ENCODE measurements at places on chromosomes 6 and 20.

DNA sequence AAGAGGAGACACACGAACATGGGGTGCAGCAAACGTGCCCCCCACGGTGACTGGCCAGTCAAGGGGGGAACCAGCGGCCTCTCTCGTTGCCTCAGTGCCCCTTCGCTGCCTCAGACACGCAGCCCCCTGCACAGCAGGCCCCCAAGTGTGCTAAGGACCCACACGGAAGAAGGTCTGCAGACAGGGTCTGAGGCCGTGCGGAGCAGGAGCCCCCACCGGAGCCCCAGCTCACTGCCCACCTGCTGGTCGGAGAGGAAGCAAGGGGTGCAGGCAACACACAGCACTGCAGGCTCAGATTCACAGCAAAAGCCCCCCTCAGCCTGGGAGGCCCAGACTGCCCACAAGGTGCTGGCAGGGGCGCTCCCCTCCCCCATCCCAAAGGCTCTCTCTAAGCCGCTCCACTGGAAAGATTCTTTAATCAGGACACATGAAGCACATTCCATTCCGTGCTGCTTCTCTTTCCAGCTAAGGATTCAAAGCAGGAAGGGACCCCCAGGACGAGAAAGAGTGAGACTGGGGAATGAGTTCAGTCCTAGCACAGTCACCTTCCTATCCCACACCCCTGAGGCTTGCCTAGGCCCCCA, 105.1 kb downstream of the SLC23A2 start:
- H3K27me3 ChIP-seq: no peaks in the 10 kb centered on the region
- peaks cover 57% of the 10 kb centered on the region for H3K36me3 ChIP-seq
- peak overlapping the region; percentile 89 for H3K27ac ChIP-seq
- DNase-seq: no peak

DNA sequence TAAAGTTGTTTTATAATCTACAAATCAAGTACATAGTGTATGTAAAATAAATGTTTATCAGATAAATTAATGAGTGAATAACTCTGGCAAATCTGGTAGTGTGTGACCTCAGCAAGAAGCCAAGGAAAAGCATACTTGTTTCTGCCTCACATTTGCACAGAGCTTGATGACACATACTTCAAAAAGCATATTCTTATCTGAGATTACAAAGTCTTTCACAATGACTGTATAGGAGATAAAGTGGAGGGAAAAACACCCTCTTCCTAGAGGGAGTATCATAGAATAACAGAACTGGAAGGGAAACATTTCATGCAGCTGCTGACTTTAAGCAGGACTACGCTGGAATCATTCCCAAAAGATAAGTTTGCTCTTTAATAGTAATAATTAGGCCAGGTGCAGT, 28.1 kb upstream of the AKAP7 start:
- no peaks in the 10 kb centered on the region for H3K27me3 ChIP-seq
- no peak for DNase-seq
- peak overlapping the region; percentile 78 for H3K27ac ChIP-seq
- no peak overlapping the region for H3K4me3 ChIP-seq
- H3K4me1 ChIP-seq: peaks cover 26% of the 10 kb centered on the region
- H3K36me3 ChIP-seq: no peaks in the 10 kb centered on the region

DNA sequence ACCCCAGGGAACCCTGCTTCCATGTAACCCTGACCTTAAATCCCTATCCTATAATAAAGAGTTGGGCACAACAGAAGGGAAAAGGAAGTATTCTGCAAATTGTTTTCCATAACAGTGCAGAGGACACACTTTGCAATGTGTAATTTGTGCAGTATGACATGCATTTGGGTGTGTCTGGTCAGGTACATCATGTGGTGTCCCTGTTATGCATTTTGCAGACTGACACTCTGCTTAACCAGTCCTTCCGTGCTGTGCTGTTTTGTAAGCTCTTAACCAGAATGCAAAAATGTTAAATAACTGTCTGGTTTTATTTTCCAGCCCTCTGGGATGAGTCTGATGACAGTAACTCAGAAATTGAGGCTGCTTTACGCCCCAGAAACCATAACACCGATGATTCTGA, 57.0 kb upstream of the XRN2 start:
- H3K4me3 ChIP-seq: no peak overlapping the region
- H3K27me3 ChIP-seq: no peaks in the 10 kb centered on the region
- H3K27ac ChIP-seq: no peak overlapping the region

- H3K27ac ChIP-seq: no peak overlapping the region
- no peak overlapping the region for H3K4me3 ChIP-seq
- H3K36me3 ChIP-seq: no peaks in the 10 kb centered on the region
- peaks cover 20% of the 10 kb centered on the region for H3K27me3 ChIP-seq
- DNase-seq: no peak
Observed at GRCh38 chr6:167410462-167410861, 85.6 kb downstream of the TTLL2 start.

GRCh38 chr6:116298973-116299372, 19.2 kb upstream of the TSPYL1 start:
- H3K27me3 ChIP-seq: no peaks in the 10 kb centered on the region
- H3K4me1 ChIP-seq: peaks cover 22% of the 10 kb centered on the region
- peaks cover 6% of the 10 kb centered on the region for H3K36me3 ChIP-seq
- no peak overlapping the region for H3K27ac ChIP-seq
- no peak overlapping the region for H3K4me3 ChIP-seq

GRCh38 chr6:71965404-71965803, 79.1 kb downstream of the RIMS1 start:
- no peak overlapping the region for H3K27ac ChIP-seq
- no peaks in the 10 kb centered on the region for H3K27me3 ChIP-seq
- H3K36me3 ChIP-seq: no peaks in the 10 kb centered on the region
- H3K4me3 ChIP-seq: no peak overlapping the region

DNA sequence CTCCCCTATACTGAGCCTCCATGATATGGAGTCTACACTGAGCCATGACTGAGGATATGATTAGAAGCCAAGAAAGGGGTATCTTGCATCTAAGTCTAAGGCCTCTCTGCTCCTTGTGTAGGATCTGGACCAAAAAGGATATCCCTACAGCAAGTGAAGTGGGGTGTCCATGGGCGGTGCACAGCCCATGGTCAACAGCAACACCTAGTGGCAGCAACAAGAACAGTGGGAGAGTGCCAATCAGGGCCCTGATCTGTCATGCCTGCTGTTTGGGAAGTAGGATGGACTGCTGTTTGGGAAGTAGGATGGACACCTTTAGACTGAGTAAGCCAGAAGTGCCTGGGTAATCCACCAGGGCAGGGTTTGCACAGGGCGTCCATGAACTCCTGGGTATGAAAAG, 22.4 kb downstream of the PTGIS start:
- H3K4me1 ChIP-seq: no peaks in the 10 kb centered on the region
- no peak overlapping the region for H3K4me3 ChIP-seq

- H3K4me1 ChIP-seq: peaks cover 18% of the 10 kb centered on the region
- H3K36me3 ChIP-seq: peaks cover 17% of the 10 kb centered on the region
- peak overlapping the region; percentile 26 for H3K27ac ChIP-seq
- H3K27me3 ChIP-seq: peaks cover 20% of the 10 kb centered on the region
Observed at GRCh38 chr6:26594730-26595632, 1.8 kb upstream of the ABT1 start.

DNA sequence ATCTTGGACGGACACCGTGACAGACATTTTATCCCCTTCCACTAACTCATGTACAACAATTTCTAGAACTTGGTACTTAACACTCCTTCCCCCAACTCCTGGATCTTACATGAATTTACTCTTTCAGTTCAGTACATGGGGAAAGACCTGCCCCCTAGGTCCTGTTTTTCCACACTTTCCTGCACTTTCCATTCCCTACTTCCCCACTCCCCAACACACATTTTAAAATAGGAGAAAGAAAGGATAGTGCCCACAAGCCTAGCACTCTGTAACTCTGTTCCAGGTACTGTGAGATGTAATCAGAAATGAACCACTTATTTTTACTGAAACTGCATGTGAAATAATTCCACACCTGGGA, 1.3 kb downstream of the ADGRG6 start:
- H3K36me3 ChIP-seq: no peaks in the 10 kb centered on the region
- H3K4me3 ChIP-seq: no peak overlapping the region
- H3K27me3 ChIP-seq: peaks cover 35% of the 10 kb centered on the region
- peaks cover 9% of the 10 kb centered on the region for H3K4me1 ChIP-seq
- no peak overlapping the region for H3K27ac ChIP-seq
- no peak for DNase-seq

DNA sequence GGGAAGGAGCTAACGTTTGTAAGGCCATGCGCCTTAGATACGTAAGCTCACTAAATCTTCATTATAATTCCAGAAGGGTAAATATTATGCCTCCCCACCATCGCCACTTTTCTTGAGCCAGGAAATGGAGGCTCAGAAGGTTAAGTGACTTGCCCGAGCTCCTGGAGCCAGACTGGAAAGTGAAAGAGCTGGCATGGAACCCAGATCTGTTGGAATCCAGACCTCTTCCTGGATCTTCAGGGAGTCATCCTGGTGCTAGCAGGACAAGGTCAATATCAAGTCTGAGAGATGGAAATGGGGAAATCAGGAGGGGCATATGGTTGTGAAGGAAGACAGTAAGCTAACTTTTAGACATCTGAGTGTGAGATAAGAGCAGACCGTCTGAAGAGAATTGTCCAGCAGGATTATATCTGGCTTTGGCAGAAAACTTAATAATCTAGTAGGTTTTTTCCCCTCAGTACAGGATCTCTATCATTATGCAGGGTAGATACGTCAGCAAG, 6.2 kb downstream of the TMEM200A start:
- H3K27ac ChIP-seq: no peak overlapping the region
- no peaks in the 10 kb centered on the region for H3K4me1 ChIP-seq
- no peak overlapping the region for H3K4me3 ChIP-seq
- no peaks in the 10 kb centered on the region for H3K36me3 ChIP-seq

DNA sequence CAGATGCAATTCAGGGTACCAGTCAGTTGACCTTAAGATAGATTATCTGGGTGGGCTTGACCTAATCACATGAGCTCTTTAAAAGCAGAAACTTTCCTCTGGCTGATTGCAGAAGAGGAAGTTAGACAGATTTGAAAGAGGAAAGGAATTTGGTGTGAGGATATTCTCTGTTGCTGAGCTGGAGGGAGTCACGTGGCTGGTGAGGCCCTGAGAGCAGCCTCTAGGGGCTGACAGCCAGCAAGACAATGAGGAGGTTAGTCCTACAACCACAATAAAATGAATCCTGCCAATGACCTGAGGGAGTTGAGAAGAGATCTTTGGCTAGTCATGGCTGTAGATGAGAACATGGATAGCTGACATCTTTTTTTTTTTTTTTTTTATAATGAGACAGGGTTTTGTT, 87.0 kb upstream of the B3GAT2 start:
- H3K36me3 ChIP-seq: no peaks in the 10 kb centered on the region
- H3K4me1 ChIP-seq: no peaks in the 10 kb centered on the region
- no peak for DNase-seq
- no peak overlapping the region for H3K4me3 ChIP-seq
- H3K27me3 ChIP-seq: no peaks in the 10 kb centered on the region

DNA sequence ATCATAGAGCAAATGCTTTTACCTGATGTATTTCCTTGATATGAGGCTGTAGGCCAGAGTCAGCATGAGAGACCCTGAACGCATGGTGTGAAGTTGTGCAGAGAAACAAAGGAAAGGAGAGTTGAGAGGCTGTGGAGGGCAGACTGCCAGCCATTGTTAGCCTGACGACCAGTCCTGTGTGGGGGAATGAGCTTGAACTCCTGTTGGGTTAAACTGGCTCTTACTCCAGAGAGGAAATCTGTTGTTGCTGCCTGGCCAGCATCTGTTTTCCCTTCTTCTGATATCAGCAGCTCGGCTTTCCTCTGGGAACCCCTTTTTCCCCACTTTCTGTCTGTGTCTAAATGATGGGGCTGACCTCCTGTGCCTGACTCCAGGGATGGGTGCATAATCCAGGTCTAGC, 158.2 kb upstream of the ZFP64 start:
- DNase-seq: no peak
- H3K4me1 ChIP-seq: no peaks in the 10 kb centered on the region
- H3K36me3 ChIP-seq: no peaks in the 10 kb centered on the region
- H3K27me3 ChIP-seq: peaks cover 6% of the 10 kb centered on the region
- no peak overlapping the region for H3K4me3 ChIP-seq

DNA sequence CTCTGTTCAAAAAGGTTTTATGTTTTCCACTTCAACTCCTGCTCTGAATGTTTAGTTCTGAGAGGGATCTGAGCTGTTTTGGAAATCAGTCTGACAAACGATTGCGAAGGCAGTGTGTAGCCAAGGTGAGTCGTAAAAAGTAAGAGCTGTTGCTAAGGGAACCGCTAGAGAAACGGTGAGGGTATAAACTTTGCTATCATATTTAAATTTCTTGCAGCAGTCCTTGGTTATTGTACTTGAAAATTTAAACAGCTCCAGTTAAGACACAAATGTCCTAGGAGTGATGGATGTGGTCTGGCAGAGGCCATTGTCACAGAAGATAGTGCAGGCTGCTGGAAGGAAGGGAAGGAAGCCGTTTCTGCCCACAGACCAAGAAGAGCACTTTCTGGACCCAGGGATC, 64.9 kb upstream of the CITED2 start:
- no peak for DNase-seq
- no peaks in the 10 kb centered on the region for H3K36me3 ChIP-seq
- no peak overlapping the region for H3K4me3 ChIP-seq
- peaks cover 4% of the 10 kb centered on the region for H3K4me1 ChIP-seq

GRCh38 chr6:138593909-138594757, 94.8 kb upstream of the NHSL1 start:
- H3K4me1 ChIP-seq: peaks cover 25% of the 10 kb centered on the region
- no peak overlapping the region for H3K27ac ChIP-seq
- peak overlapping the region; percentile 80 for H3K4me3 ChIP-seq
- DNase-seq: no peak

DNA sequence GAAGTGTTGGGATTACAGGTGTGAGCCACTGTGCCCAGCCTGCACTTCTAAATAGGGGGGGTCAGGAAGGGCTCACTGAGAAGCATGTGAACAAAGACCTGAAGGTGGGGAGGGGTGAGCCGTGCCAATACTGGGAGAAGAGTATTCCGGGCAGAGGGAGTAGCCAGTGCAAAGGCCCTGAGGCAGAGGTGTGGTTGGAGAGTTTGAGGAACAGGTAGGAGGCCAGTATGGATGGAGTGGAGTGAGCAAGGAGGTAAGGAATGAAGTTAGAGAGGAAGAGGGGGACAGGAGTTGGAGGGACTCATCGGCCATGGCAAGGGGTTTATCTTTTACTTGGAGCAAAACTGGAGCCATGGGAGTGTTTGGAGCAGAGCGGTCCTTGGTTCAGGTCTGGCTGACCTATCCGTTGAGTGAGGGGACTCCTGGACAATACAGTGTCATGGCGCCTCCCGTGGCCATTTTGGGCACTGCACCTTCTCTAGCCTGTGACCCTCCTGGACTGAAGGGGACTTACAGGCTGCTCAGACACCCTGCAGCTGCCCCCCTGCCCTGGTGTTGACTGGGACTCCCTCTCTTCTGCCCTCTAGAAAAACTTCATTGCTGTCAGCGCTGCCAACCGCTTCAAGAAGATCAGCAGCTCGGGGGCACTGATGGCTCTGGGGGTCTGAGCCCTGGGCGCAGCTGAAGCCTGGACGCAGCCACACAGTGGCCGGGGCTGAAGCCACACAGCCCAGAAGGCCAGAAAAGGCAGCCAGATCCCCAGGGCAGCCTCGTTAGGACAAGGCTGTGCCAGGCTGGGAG, 12.1 kb downstream of the FOXS1 start:
- DNase-seq: peak; percentile 48
- peaks cover 15% of the 10 kb centered on the region for H3K4me1 ChIP-seq
- H3K36me3 ChIP-seq: no peaks in the 10 kb centered on the region
- no peak overlapping the region for H3K27ac ChIP-seq
- peaks cover 5% of the 10 kb centered on the region for H3K27me3 ChIP-seq
- H3K4me3 ChIP-seq: no peak overlapping the region
